Renal cortical epithelial cell (primary cell): ENCODE measurements at places on chromosomes 5 and 9. TPM values are rescaled to one million over a fixed set of nuclear protein-coding genes. Genes with fewer than 3 reads are reported as not detected.
A peak's percentile ranks its signal among the peaks of the same experiment; 100 is the strongest.

Gene PDE4D
- 13.2 and 26.9 TPM in 2 replicates for total RNA-seq

GRCh38 chr5:95937607-95938152 is 24.0 kb downstream of the ELL2 start:
- DNase-seq, result no peak

Gene TEX10
- 29.3 and 35.3 TPM in 2 replicates for total RNA-seq

DNA sequence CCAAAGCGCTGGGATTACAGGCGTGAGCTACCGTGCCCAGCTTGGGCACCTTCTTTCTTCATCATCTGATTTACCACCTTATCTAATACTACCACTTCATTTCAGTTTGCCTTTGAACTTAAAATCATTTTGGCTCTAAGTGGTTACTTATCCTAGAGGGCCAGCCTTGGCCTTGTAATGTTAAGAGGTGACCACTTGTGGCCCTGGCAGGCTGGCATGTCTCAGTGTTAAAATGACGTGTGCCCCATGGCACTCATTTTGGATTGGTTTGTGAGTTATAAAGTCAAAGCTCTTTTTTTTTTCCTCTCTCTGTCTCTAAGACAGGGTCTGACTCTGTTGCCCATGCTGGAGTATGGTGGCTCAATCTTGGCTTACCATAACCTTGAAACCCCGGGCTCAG is 17.8 kb downstream of the HABP4 start:
- DNase-seq, result no peak

- DNase-seq, result peak; percentile 66
These were observed 199.5 kb downstream of the ALDH1A1 start for GRCh38 chr9:72753266-72753893.

- no peak for DNase-seq
These were observed 8.7 kb downstream of the SLC6A19 start for GRCh38 chr5:1209896-1210776.

Gene SPINK13
- total RNA-seq, result 1.4 and 1.8 TPM in 2 replicates

Gene SIT1
- not detected in 2 replicates for total RNA-seq

DNA sequence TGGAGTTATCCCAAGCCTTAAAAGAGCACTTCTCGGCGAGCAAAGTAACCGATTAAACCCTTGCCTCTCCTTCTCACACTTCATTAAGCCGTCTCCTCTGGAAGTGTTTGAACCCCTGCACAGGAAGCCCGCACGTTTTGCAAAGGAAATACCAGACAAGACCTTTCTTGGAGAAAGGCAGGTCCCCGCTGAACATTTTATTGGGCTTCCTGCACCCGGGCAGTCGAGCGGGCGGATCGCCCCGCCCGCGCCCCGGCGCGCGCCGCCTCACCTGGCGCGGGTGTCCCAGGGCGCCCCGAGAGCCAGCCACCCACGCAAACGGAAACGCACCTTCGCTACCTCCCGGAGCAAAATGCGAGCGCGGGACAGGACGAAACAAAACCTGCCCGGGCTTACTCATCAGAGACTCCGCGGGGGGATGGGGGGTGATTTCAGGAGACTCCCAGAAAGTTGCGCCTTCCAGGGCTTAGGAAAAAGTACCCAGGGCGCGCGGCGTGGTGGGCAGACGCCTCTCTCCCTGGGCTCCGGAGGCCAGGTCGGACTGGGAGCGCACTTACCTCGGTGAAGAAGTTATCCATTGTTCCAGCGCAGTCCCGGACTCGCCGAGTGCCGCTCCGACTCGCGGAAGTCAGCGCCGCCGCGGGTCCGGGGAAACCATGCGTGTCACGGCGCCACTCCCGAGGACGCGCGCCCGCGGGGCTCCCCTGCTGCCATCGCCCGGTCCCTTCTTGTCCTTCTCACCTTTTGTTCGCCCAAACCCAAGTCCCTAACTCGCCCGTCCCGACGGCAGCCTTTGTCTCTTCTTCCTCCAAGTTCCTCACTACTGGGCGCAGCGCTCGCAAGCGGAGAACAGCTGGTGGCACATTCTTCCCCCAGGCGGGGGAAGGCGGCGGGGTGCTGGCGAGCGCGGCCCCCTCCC is 598 bp downstream of the MYO10 start:
- DNase-seq, result no peak

Gene MPDZ
- 23.8 and 78.3 TPM in 2 replicates for total RNA-seq

- DNase-seq, result no peak
These were observed 68.8 kb downstream of the SLC44A1 start for GRCh38 chr9:105313238-105313637.

DNA sequence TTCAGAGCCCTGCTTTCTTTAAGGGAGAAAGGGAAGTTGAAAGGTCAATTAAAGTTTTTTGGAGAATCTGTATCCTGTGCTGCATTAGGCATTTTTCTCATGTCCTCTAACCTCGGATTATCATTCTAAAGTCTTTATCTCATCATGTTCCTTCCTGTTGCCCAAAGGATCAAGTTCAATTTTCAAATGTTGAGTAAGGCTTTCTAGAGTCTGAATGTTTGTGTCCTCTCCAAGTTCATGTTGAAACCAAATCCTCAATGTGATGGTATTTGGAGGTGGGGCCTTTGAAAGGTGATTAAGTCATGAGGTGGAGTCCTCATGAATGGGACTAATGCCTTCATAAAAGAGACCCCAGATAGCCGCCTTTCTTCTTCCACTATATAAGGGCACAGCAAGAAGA is 20.2 kb upstream of the TNC start:
- DNase-seq, result no peak

DNA sequence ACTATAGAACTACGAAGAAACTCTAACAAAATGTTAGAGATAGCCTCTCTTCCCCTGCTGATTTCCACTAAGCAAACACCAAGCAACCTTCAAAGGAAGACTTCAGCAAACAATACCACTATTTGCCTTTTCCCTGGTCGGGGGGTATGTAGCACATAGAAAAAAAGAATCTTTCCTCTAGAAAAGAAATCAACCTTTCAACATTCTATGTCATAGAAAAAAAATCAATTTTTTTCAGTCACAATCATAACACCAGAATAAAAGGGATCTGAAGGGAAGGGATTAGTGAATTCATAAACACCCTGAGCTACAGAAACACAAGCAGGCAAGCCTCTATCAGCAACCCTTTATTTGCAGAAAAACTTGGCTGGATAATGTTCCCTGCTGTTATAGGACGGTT is 15.3 kb downstream of the ABCA1 start:
- no peak for DNase-seq

Gene PCDHA4
- 4.2 and 9.6 TPM in 2 replicates for total RNA-seq

DNA sequence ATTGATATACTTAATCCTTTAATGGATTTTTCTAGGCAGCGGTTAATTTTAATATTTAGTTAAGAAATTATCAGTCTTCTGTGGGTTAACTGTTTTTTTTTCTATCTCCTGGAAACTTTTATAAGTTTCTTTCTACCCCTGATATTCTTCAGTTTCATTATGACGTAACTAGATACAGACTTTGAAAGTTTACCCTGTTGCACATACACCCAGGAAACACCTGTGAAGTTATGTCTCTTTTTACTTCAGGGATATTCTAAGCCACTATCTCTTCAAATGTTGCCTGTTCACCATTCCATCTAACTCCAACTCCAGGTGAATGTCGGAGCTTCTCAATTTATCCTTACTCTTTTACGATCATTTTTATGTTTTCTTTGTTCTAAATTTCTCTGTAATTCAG is 329.0 kb downstream of the ICE1 start:
- DNase-seq, result no peak

- no peak for DNase-seq
These were observed 21.6 kb upstream of the PCDHA1 start for GRCh38 chr5:140764177-140764973.

DNA sequence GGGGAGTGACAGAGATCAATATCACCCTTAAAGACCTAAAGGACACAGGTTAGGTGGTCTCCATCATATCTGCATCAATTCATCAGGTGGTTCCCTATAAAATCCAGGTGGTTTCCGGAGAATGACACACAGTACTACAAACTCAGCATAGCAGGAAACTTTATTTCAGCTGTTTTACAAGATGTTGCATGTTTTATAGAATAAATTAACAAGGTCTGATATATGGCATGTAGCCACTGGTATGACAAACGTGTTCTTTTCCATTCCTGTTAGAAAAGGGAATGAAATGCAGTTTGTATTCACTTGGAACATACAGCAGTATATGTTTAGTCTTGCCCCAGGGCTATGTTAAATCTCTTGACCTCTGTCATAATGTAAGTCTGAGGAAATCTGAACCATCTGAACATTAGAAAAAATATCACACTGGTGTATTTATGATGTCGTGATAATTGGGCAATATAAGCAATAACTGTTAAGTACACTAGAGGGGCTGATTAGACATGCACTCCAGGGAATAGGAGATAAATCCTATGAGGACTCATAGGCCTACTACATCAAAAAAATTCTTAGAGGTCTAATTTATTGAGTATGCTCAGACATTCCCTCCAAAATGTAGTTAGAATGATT is 42.2 kb upstream of the TNFSF8 start:
- DNase-seq, result no peak

- DNase-seq, result no peak
These were observed 78.1 kb downstream of the NDUFAF2 start for GRCh38 chr5:61023131-61023530.

Gene MAMDC2
- total RNA-seq, result 32.9 and 39.1 TPM in 2 replicates

- DNase-seq, result no peak
These were observed 8.8 kb downstream of the CDO1 start for GRCh38 chr5:115807654-115808052.

DNA sequence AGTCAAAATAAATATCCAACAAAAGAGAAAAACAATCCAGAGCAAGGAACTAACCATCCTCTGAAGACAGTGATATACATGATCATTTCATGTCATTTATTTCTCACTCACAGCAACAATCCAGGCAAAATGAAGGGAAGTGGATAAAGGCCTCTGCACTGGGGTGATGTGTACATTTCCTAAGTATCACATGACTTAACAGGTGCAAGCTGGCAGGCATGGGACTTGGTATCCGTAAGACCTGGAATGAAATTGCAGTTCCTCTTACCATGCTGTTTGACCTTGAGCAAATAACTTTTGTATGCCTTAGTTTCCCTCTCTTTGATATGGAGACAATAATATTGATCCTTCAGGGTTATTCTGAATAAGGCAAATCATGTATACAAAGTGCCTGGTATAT is 77.6 kb downstream of the PRLR start:
- no peak for DNase-seq

Gene GMCL2
- total RNA-seq, result not detected in 2 replicates

GRCh38 chr9:36762958-36763357 is 190.3 kb downstream of the MELK start:
- DNase-seq, result no peak

DNA sequence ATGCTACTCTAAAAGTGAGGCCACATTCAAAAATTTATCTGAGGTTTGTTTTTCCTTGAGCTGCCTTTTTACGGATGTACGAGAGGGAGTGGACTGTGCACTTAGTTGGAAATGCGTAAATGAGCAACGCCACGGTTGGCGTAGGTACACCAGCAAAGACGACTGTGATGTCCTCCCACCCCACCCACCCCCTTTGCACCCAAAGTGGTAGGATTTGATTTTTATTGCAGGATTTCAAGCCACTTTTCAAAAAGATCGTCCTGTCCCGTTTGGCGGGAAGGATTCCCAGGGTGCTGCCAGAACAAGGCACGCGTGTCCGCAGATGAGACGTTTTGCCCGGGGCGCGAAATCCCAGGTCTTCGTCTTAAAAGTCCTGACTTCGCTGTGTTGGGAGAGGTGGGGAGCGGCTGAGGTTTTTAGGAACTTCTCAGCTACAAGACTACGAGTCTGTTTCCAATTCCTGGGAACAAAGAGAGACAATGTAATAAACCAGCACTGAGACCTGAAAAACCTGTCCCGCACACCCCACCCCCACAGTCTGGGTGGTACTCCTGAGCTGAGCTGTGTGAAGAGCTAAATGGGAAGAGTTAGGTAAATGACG is 1.0 kb upstream of the TLE1 start:
- peak; percentile 41 for DNase-seq

Gene TLX3
- total RNA-seq, result 0.35 TPM in 1 of 2 replicates, not detected in the other

Gene OTP
- not detected in 2 replicates for total RNA-seq

- DNase-seq, result no peak
These were observed 589 bp upstream of the THBS4 start for GRCh38 chr5:80034559-80034958.

DNA sequence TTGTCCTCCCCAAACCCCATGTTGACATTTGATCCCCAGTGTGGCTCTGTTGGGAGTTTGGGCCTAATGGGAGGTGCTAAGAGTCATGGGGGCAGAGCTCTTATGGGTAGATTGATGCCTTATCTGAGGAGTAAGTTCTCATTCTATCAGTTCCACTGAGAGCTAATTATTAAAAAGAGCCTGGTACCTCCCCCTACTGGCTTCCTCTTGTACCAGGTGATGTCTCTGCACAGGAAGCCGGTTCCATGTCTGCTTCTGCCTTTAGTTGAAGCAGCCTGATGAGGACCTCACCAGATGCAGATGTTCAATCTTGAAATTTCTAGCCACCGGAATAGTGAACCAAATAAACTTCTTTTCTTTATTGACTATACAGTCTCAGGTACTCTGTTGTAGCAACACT is 10.8 kb downstream of the GABRB2 start:
- DNase-seq, result peak; percentile 2

DNA sequence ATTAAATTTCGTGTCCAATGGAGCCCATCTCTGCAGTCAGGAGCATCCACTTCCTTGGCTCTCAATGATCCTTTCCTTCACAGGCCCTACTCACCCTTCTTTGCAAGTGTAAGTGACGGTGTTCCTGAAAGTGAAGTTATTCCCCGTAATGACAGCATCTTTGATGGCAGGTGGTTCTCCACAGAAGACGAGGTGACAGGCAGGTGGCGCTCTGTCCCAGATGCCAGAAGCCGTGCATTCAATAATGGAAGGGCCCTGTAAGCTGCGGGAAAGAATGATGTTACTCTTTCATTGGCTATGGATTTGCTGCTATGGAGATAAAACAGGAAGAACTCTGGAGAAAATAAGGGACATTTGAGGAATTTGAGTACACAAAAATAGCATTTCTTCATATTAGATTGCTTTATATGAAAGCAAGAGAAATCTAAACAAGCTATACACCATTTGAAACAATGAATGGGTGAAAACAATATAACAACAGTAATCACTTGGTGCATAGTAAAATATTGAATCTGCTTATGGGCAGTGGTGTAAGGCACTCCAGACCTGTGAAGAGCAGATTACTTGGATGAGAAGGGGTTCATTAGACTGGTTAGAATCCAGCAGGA is 89.9 kb upstream of the TXNDC8 start:
- DNase-seq, result peak; percentile 31

- no peak for DNase-seq
These were observed 8.9 kb upstream of the AIF1L start for GRCh38 chr9:131087354-131087893.

GRCh38 chr5:131005963-131006684 is 158.9 kb downstream of the HINT1 start:
- DNase-seq, result no peak

Gene GNA14
- total RNA-seq, result 0.10 and 0.17 TPM in 2 replicates

Gene FOXD1
- total RNA-seq, result 7.3 and 9.6 TPM in 2 replicates

Gene CA9
- total RNA-seq, result 6.8 and 6.9 TPM in 2 replicates

- DNase-seq, result no peak
These were observed at the start of gene PCDHGA5 for GRCh38 chr5:141363952-141364660. Gene PCDHGA5 (plus strand): TSS chr5:141364162. CDS start chr5:141364331, 169 bp downstream.

GRCh38 chr5:171342362-171343111 is 33.5 kb downstream of the TLX3 start:
- DNase-seq, result peak; percentile 65

- peak; percentile 98 for DNase-seq
These were observed 132.5 kb downstream of the SEMA6A start for GRCh38 chr5:116442095-116442534.
